ENCODE measurements at places on chromosomes 1 and 21.

DNA sequence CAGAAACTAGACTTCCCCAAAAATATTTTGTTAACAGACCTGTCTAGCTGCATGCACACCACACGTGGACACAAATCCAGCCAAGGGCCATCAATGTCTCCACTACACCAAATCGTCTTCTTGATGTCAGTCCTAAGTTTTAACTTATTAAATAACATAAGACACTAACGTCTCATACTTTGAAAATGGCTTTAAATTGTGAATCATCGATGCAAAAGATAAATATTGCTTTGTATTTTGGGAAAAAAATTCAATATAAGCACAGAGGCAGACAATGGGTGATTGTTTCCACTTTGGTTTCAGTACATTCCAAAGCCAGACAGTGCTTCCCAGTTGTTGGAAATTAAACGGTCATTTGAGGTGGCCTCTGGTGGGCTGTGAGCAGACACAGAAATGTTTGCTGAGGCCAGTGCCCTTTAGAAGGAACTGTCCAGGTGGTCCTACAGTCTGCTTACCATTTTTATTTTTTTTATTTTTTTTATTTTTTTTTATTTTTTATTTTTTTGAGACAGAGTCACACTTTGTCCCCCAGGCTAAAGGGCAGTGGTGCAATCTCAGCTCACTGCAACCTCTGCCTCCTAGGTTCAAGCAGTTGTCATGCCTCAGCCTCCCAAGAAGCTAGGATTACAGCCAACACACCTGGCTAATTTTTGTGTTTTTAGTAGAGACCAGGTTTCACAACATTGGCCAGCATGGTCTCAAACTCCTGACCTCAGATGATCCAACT lies 1.8 kb upstream of the KIAA2013 start:
- DNase-seq = no peak

GRCh38 chr1:229204921-229205777 lies 65.8 kb upstream of the RAB4A start:
- DNase-seq = no peak

GRCh38 chr1:85708829-85709227 lies 595 bp upstream of the ZNHIT6 start:
- DNase-seq = no peak

- no peak for DNase-seq
These were observed 21.1 kb downstream of the SYNC start for GRCh38 chr1:32681509-32681908.

DNA sequence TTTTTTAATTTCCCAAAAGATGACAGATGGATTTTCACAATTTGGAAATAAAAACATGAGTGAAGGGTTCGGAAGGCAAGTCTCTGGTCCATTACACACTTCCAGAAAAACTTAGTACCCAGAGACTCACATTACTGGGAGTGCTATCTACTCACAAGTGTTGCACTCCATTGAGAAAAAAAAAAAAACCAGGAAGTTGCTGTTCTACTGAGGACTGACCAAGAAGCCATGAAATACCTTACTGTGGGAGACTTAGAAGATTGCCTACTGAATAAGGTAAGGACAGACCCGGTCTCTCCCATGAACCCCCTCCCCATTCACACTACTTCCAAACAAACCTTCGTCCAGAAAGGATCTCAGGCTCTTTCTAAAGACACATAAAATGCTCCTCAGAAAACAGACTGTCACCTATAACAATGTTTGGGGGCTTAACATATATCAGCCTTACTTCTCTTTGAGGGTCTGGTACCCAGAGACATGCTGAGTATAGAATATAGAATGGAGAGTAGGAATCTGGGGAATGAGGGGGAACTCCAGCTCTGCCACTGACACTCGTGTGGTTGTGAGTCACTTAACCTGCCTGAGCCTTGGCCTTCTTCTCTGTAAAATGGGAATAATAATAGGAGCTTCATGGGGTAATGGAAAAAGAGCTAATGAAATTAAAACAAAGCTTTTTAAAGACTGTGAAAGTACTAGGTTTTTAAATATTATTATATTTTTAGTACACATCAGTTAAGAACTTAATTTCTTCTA lies 1.4 kb downstream of the MAB21L3 start:
- no peak for DNase-seq
